Colonic mucosa (tissue), 4 donors: ENCODE measurements at places on chromosomes 5 and 9. TPM values are rescaled to one million over a fixed set of nuclear protein-coding genes. Genes with fewer than 3 reads are reported as not detected.

Gene TMEM174
- total RNA-seq, result not detected

Gene MYO10
- total RNA-seq, result 61.9 TPM

Gene KIF24
- 2.2 TPM for total RNA-seq

Gene CD72
- 2.7 TPM for total RNA-seq

Gene EIF4E1B
- not detected for total RNA-seq

Gene WDR38
- not detected for total RNA-seq

Gene WNK2
- 161 TPM for total RNA-seq

Gene CENPK
- total RNA-seq, result 31.4 TPM

Gene PCDHB12
- total RNA-seq, result 0.56 TPM

Gene PCDHGB4
- 0.69 TPM for total RNA-seq

Gene CCNJL
- 14.6 TPM for total RNA-seq

Gene FIBCD1
- 9.0 TPM for total RNA-seq

Gene RPL35
- total RNA-seq, result 890 TPM

Gene WWC1
- 33.3 TPM for total RNA-seq

Gene RNF145
- total RNA-seq, result 92.3 TPM

GRCh38 chr5:115096034-115096769 is 73.5 kb downstream of the TRIM36 start:
- no peak for DNase-seq

DNA sequence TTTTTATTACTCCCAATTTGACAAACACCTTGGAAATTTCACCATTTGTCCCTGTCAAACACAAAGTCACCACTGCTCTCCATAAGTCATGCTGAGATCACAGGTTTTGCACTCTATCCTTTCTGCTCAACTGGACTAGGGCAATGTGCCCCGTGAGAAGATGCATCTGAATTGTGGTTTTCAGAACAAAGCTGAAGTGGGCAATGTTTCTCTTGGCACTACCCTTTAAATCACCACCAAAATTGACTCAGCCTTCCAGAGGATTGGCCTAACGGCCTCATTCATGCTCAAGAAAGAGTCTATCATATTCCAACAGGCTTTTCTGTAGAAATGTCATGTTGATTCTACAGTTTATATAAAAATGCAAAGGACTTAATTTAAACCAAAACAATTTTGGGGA is 81.0 kb upstream of the TRIO start:
- DNase-seq, result no peak

DNA sequence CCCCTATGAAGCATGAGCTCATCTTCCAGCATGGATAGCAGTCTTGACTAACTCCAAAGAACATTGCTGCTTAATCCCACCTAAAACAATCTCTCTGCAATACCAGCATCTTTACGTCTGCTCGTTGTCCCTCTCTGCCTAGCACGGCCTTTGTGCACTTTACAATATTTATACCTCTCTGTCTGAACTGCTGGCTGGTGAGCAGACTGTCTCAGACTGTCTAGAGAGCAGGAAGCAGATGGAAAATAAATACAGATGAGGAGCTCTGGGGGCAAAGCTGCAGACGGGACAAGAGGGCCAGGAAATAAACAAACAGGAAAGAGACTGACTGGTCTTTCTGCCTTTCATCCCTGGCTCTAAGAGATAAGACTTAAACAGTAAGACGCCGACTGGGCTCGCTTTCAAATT is 224.8 kb downstream of the ENC1 start:
- peak; percentile 44 for DNase-seq

GRCh38 chr5:159034083-159034824 is 65.5 kb downstream of the EBF1 start:
- no peak for DNase-seq

DNA sequence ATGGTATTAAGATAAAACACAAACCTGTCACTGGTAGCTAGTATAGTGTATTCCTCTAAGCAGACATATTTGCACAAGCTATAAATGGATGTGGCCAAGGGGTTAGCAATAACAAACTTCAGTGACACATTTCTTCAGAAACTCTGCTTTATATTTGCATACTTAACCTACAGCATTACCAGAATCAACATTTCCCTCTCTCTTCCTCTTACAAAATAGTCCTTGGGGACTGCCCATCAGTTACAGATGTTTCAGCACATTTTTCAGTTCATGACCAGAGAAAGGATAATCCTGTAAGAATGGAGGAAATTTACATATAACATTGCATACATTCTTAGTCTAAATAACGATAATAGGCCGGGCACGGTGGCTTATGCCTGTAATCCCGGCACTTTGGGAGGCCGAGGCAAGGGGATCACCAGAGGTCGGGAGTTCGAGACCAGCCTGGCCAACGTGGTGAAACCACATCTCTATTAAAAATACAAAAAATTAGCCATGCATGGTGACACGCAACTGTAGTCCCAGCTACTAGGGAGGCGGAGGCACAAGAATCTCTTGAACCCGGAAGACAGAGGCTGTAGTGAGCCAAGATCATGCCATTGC is 25.3 kb upstream of the SLC1A1 start:
- DNase-seq, result no peak

- no peak for DNase-seq
Measured at GRCh38 chr5:26572480-26572879, 465.9 kb downstream of the CDH9 start.

DNA sequence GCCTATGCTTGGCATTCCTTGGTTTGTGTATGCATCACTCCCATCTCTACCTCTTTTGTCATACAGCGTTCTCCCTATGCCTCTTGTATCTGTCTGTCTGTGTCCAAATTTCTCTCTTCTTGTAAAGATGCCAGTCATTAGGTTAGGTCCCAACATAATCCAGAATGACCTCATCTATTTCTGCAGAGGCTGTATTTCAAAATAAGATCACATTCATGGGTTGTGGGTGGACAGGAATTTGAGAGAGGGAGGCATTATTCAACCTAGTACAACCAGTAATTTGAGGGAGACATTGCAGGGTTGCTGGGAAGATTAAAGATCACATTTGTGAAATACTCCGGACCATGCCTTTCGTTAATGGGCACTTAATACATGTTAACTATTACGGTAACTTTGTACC is 155.0 kb downstream of the MAN2A1 start:
- DNase-seq, result no peak

- DNase-seq, result no peak
Measured at GRCh38 chr5:8907168-8907868, 638.6 kb downstream of the SEMA5A start.

GRCh38 chr5:152404494-152404893 is 585 bp downstream of the NMUR2 start:
- no peak for DNase-seq

DNA sequence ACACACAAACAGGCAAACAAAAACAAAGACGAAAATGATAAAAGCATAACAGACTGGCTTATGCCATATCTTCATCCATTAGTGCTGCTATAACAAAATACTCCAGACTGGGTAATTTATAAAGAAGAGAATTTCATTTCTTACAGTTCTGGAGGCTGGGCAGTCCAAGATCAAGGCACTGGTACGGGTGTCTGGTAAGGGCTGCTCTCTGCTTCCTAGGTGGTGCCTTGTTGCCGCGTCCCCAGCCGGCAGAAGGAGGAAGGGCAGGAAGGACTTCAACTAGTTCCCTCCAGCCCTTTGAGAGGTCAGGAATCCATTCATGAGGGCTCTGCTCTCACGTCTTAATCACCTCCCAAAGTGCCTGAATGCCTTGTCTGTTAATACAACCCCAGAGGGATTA is 122.6 kb downstream of the BOD1 start:
- no peak for DNase-seq

GRCh38 chr5:31106278-31106677 is 87.2 kb upstream of the CDH6 start:
- no peak for DNase-seq

DNA sequence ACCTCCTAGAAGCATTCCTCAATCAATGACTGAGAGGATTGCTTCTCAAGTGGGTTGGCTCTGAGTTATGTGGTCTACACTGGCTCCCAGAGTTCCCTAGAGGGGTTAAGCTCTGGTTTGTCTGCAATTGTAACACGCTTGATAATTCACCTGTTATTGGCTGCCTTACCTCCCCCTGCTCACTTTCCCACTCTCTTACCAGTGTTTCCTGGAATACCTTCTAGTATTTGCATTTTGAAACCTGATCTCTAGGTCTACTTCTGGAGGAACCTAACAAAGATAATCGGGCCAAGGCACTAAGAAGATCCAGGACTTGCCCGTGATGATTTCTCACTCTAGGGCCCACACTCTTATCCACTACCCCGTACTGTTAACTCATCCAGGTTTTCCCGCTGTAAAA is 110.1 kb upstream of the MAP3K1 start:
- no peak for DNase-seq

- DNase-seq, result no peak
Measured at GRCh38 chr5:1443991-1444360, 1.3 kb downstream of the SLC6A3 start.

GRCh38 chr9:29866556-29866955 is 2293.3 kb upstream of the C9orf72 start:
- DNase-seq, result no peak

DNA sequence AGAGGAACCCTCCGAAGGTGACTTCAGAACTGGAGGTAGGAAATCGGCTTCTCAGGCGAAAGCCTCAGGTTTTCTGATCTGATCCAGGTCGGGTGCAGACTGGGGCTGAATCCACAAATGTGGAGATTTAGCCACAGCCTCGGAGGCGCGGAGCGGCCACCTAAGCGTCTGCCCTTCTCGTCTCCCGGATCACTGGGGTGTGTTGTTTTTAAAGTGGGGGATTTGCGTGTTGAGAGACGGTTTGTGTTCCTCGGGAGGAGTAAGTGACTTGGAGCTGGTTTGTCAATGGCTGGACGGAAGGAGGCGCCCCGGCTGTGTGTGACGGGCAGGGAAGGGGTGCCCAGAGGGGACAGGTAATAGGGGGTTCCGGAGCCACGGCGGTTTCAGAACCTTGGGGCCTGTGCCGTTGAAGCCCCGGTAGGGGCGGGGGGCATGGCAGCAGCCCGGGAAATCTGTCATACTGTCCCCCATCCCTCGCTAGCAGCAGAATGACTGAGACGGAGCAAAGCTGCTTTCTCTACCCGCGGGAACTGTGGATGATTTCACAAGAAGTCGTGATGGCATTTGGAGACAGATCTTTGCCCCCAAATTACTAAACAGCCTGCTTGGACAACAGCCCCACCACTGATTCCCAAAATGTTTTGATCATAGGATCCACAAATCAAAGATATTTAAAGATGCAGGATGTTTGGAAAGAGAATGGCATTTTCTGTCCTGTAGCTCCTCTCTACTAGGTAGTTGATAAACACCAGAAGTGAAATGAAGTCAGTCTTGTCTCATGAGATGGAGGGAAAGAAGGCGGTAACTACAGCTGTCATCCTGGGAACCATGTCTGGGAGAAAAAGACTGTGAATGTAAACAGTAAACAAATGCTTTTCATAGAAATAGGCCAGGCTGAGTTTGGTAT is 216.5 kb downstream of the PDZD2 start:
- no peak for DNase-seq

- DNase-seq, result no peak
Measured at GRCh38 chr5:150596826-150597225, 43.6 kb upstream of the SYNPO start.

- peak; percentile 88 for DNase-seq
Measured at GRCh38 chr9:97386733-97387503, 25.0 kb upstream of the TDRD7 start.

- DNase-seq, result no peak
Measured at GRCh38 chr5:53965459-53965858, 344.9 kb downstream of the ARL15 start.

- peak; percentile 64 for DNase-seq
Measured at GRCh38 chr5:84384604-84385575, at the start of gene EDIL3. Gene EDIL3 (minus strand): TSS chr5:84384880. CDS start chr5:84384374, 506 bp downstream.

GRCh38 chr5:88662846-88663245 is 220.1 kb downstream of the MEF2C start:
- no peak for DNase-seq

DNA sequence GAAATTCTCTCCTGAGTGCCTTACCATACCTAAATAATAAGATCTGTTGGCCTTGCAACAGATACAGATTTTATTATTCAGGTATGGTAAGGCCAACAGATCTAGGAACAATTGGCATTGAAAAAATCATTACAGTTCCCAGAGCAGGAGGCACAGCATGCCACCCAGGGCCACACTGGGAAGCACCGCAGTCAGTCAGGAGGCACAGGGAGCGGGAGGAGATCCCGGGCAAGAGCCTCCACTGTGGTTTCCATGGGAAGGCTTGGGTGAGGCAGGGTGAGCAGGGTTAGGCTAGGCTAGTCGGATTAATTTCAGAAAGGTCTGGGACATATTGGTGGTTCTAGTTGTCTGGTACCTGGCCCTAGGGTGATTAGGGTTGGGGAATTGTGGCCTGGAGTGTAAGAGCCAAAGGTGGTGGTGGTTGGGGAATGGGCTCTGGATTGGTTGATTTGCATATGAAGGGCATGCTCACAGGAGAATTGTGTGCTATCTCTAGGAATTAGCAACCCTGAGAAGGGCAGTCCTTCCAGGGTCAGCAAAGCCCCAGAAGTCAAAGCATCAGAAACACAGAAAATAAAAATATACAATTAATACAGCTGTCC is 111.4 kb downstream of the PDE8B start:
- DNase-seq, result no peak
